KG1 (cell line): ENCODE measurements at places on chromosomes 5 and 9.

DNA sequence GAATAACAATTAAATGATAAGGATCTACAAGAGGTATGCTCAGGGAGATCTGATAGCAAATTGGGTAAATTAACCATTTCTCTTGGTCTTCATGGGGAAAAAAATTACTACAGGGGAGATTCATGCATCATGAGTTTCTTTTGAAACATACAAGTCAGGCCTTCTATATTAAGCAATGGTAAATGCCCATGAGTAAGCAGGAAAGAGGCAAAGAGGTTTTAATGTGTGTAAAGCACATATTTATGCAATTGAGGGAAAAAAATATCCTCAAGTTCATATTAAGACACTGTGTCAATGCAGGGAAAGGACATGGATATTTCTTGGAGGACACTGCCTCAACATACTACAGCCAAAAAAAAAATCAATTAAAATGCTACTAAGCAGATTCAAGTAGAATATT is 73.4 kb upstream of the NR4A3 start:
- no peak for DNase-seq

GRCh38 chr9:88184976-88185375 is 46.7 kb upstream of the SPATA31C2 start:
- no peak for DNase-seq

GRCh38 chr5:181189363-181189961 is 15.5 kb downstream of the TRIM7 start:
- no peak for DNase-seq

- DNase-seq, result no peak
Measured at GRCh38 chr5:161007879-161008278, 155.9 kb upstream of the ATP10B start.

DNA sequence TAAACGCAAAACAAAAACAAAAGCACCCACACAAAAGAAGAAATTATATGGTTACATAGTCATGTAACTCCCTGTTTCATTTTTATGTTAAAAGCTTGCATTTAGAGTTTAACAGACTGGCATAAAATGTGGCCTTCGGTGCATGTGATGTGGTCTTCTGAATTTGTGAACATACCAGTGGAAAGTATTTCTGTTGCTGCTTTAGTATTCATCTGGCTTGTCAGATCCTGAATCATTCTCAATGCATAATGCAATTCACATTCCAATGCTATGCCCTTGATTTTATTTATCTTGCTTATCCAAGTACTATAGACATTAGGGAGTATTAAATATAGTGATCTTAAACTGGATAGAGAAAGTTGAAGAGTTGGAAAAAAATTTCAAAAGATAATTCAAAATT is 740.2 kb upstream of the ZNF608 start:
- DNase-seq, result no peak

DNA sequence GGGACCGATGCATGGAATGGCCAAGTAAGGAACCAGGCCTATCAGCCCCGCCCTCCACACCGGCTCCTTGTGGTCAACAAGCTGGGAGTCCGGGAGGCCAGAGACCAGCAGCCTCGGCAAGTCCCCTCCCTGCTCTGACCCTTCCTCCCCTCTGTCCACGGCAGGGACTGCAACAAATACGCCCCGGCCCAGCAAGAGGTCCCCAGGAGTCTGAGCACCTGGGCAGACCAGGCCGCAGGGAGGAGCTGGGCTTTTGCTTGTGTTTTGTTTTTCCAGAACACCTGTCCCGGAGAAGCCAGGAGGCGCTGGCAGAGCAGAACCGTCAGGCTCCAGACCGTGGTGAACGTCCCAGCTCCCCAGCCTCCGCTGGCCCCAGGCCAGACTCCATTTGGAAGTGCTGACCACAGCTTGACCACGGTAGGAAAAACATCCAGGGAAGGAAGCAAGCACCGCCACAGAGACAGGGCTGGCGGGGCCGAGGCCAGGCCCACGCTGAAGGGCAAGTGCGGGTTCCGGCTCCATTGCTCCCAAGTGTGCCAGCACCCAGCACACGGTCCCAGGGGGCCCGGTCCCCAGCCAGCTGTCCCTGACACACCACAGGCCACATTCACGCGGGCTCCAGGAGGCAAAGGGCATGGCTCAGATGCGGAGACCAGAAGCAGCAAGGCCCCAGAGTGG is 56.7 kb downstream of the VAV2 start:
- DNase-seq, result no peak

DNA sequence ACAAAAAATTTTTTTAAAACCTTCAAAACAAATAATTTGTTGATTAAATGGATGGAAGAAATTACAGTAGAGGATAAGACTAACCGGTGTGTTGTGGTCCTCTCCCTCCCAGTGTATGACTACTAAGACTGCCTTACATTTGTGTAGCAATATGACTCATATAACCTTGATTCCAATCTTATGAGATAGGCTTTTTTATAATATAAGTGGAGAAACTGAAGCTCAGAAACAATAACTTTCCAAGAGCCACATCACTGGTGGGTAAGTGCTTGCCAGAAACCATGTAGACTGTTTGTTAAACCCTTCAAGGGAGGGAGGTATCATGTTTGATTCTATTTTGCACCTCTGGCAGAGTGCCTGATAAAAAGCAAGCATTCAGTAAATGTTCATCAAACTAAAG is 47.5 kb downstream of the NLN start:
- DNase-seq, result no peak

GRCh38 chr5:81212211-81212751 is 20.8 kb upstream of the CKMT2 start:
- no peak for DNase-seq

- DNase-seq, result no peak
Measured at GRCh38 chr5:14175381-14175780, 32.2 kb downstream of the TRIO start.

GRCh38 chr9:120351106-120351505 is 228.9 kb downstream of the CDK5RAP2 start:
- no peak for DNase-seq

DNA sequence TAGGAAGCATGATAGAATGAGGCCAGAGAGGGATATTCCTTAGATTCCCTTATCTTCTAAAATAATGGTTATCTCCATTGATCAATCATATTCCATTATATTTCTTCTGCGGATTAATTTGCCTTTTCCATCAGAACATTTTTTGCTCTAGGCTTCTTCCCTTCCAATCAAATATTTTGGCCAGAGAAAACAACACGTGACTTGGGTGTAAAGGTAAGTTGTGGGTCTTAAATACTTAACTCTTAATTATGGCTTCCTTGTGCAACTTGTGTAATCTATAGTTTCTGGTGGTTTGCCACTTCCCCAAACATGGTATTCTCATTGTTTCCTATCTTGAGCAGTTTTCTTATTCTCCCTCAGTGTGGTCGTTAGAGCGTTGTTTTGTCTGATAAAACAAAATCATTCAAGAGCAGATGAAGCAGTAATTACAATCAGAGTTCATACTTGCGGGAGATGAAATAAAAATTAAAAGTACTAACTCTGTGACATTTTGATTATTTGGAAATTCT is 889.3 kb downstream of the MAT2B start:
- no peak for DNase-seq

GRCh38 chr9:92592946-92593861 is 57.4 kb upstream of the ECM2 start:
- no peak for DNase-seq
